ENCODE measurements at places on chromosomes 4 and X.

DNA sequence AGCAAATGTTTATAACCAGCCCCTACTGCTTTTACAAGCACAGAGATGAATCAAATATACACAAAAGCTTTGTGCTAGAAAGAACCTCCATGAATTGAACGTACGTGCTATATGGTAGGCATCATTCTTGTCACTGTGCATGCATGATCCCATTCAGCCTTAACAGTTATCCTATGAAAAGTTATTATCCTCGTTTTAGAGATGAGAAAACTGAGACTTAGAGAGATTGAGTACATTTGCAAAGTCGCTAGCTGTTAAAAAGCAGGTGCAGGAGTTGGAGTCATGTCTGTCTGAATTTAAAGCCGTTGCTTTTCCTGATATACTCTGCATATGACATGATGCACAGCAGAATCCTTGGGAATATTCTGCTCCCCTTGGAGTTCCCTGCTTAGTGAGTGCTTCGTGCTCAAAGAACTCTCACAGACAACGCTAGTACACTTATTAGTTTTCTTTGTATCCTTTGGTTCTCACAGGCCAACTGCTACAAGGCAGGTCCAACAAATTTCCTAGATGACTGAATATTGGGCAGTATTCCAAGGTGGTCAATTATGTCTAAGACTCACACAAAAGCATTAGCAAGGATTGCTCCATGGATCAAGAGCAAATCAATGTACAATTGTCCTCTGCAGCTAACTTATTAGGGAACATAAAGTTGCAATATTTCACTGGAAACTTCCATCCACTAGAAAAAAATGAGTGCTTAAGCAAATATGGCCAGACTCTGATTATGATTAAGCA lies 42.8 kb upstream of the TRIM2 start:
- DNase-seq: no peak

DNA sequence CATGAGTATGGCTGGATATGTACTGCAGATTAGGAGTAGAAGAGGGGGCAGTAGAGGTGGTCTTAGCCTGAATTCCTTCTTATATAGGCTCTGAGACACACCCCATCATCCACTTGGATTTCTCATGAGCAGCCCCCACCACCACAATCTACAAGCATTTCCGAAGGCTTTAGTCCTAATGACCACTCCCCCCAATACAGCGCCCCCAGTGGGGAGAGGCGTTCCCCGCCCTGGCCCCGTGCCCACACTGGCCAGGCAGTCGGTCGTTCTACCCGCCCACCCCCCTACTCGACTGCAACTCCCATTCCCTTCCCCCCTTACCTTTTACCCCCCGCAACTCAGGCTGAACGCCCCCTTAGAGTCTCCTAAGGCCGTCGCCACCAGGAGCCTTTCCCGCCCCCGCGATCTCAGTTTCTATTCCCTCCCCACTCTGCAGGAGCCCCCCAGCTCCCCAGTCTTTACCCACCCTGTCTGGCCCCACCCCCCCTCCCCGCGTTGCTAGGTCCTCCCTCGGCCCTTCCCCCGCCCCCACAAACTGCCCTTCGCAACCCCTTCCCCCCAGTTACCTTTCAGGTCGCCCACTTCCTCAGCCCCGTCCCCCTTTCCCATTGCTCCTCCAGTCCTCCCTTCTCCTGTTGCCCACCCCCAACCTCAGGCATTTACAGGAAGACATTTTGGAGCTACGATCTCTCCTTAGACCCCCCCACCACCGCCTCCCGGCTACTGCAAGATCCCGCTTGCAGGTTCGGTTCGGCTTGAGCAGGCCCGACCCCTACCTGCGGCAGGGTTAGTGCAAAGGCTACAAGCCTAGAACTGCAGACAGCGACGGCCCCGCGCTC lies 468 bp downstream of the ZMYM3 start:
- peak; percentile 68 for DNase-seq

GRCh38 chr4:96767815-96768480 lies 928.1 kb downstream of the PDHA2 start:
- no peak for DNase-seq

- DNase-seq: no peak
Measured at GRCh38 chr4:51836549-51836948, 6.4 kb upstream of the DCUN1D4 start.

DNA sequence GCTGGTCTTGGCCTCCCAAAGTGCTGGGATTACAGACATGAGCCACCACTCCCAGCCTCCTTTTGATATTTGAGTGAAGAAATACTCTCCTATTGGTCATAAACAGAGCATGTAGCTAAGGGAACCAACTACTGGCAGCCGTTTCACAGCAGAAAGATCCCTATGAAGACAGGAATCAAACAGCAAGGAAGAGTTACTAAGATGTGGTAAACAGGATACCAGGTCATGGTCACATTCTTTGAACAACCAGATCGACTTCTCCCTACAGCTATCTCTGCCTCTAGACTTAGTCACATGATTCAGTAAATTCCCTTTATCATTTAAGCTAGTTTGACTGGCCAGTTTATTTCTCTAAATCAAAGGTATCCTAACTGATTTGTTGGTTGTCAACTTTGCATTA lies 9.0 kb upstream of the HNRNPD start:
- no peak for DNase-seq

DNA sequence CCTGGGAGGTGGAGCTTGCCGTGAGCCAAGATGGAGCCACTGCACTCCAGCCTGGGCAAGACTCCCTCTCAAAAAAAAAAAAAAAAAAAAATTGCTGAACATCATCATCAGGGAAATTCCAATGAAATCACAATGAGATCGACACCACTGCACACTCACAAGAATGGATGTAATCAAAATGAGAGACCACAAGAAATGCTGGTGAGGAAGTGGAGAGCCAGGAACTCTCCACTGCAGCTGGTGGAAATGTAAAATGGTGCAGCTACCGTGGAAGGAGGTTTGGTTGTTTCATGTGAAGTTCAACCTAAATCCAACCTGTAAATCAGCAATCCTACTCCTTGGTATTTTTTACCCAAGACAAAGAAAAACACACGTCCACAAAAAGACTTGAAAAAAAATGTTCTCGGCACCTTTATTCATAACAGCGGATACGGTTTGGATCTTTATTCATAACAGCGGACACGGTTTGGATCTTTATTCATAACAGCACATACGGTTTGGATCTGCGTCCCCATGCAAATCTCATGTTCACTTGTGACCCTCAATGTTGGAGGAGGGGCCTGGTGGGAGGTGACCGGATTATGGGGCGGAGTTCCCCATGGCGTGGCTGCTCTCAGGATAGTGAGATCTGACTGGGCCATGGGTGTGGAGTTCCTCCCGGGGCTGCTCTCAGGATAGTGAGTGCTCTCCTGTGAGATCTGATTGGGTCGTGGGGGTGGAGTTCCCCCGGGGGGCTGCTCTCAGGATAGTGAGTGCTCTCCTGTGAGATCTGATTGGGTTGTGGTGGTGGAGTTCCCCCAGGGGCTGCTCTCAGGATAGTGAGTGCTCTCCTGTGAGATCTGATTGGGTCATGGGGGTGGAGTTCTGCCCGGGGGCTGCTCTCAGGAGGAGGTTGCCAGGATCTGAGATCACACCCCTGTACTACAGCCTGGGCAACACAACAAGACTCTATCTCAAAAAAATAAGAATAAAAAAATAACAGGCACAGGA lies 7.7 kb downstream of the GAK start:
- DNase-seq: no peak

- no peak for DNase-seq
Measured at GRCh38 chr4:82906469-82906868, 5.9 kb downstream of the THAP9 start.

DNA sequence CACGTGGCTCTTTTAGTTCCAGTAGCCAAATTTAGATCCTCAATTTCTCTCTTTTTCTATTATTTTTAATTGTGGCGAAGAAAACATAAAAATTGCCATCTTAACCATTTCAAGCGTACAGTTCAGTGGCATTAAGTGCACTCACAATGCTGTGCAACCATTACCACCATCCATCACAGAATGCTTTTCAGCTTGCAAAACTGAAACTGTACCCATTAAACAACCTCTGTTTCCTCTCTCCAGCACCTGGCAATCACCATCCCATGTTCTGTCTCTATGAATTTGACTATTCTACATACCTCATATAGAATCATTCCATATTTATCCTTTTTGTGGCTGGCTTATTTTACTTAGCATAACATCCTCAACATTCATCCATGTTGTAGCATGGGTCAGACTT lies 74.9 kb downstream of the METTL14 start:
- no peak for DNase-seq
